Smooth muscle cell of bladder (primary cell): ENCODE measurements at places on chromosomes 11 and 22. TPM values are rescaled to one million over a fixed set of nuclear protein-coding genes. Genes with fewer than 3 reads are reported as not detected.

The STK33 gene
- 0.37 and 0.57 TPM in 2 replicates for total RNA-seq

The ZNHIT2 gene
- 6.3 and 7.5 TPM in 2 replicates for total RNA-seq

The ARVCF gene
- 4.1 and 4.8 TPM in 2 replicates for total RNA-seq

The DGAT2 gene
- total RNA-seq: 4.4 and 4.8 TPM in 2 replicates

The FGF4 gene
- not detected in 2 replicates for total RNA-seq

The FAM227A gene
- total RNA-seq: 1.6 and 2.1 TPM in 2 replicates

The TENM4 gene
- total RNA-seq: 5.0 and 16.4 TPM in 2 replicates

The OR9Q1 gene
- not detected in 2 replicates for total RNA-seq

The MYEOV gene
- total RNA-seq: 0.74 and 1.00 TPM in 2 replicates

The TIMM10B gene
- 33.6 and 38.2 TPM in 2 replicates for total RNA-seq

The PTPRCAP gene
- not detected in 2 replicates for total RNA-seq

The GLB1L2 gene
- 0.18 and 0.43 TPM in 2 replicates for total RNA-seq

The SPON1 gene
- 18.3 and 30.8 TPM in 2 replicates for total RNA-seq

The C11orf42 gene
- not detected in 2 replicates for total RNA-seq

The RIMBP3C gene
- 0.14 and 0.18 TPM in 2 replicates for total RNA-seq

The WT1 gene
- under 0.01 and 1.1 TPM in 2 replicates for total RNA-seq

The PIWIL4 gene
- total RNA-seq: 1.1 and 1.6 TPM in 2 replicates

The C1QTNF5 gene
- total RNA-seq: 17.5 and 34.5 TPM in 2 replicates

The OR52B4 gene
- total RNA-seq: not detected in 2 replicates

The UCP2 gene
- 0.37 and 0.57 TPM in 2 replicates for total RNA-seq

The SYCE3 gene
- total RNA-seq: 0.37 and 0.85 TPM in 2 replicates

The OR5B21 gene
- total RNA-seq: 0.14 TPM in 1 of 2 replicates, not detected in the other

The FOSL1 gene
- total RNA-seq: 2.6 and 4.4 TPM in 2 replicates

The MS4A7 gene
- total RNA-seq: not detected in 2 replicates

The CNTF gene
- 1.2 and 1.4 TPM in 2 replicates for total RNA-seq

The KRTAP5-11 gene
- not detected in 2 replicates for total RNA-seq

The GGTLC3 gene
- total RNA-seq: not detected in 2 replicates

The C11orf16 gene
- total RNA-seq: not detected in 2 replicates

The CDHR5 gene
- not detected in 2 replicates for total RNA-seq

The NNMT gene
- total RNA-seq: 1,567 and 1,637 TPM in 2 replicates

The NF2 gene
- total RNA-seq: 43.7 and 58.4 TPM in 2 replicates

The TBX10 gene
- total RNA-seq: not detected in 2 replicates

The RPLP2 gene
- 394 and 414 TPM in 2 replicates for total RNA-seq

The AAMDC gene
- 46.1 TPM in 2 replicates for total RNA-seq

The OR8D1 gene
- not detected in 2 replicates for total RNA-seq

The CEP164 gene
- 26.2 and 27.4 TPM in 2 replicates for total RNA-seq

The F2 gene
- 0.14 and 0.18 TPM in 2 replicates for total RNA-seq

The OR5P2 gene
- not detected in 2 replicates for total RNA-seq

The APOA4 gene
- total RNA-seq: not detected in 2 replicates

The GNG3 gene
- total RNA-seq: not detected in 2 replicates

The VPS26B gene
- 32.4 and 42.0 TPM in 2 replicates for total RNA-seq

The APOBEC3A gene
- not detected in 2 replicates for total RNA-seq

The RCOR2 gene
- 2.8 and 4.3 TPM in 2 replicates for total RNA-seq

The APLNR gene
- total RNA-seq: not detected in 2 replicates

The SYT12 gene
- total RNA-seq: 0.14 and 0.55 TPM in 2 replicates
